ENCODE measurements at places on chromosomes 16 and 17.

GRCh38 chr17:29905086-29905878 is 24.7 kb downstream of the SSH2 start:
- no peak for DNase-seq

DNA sequence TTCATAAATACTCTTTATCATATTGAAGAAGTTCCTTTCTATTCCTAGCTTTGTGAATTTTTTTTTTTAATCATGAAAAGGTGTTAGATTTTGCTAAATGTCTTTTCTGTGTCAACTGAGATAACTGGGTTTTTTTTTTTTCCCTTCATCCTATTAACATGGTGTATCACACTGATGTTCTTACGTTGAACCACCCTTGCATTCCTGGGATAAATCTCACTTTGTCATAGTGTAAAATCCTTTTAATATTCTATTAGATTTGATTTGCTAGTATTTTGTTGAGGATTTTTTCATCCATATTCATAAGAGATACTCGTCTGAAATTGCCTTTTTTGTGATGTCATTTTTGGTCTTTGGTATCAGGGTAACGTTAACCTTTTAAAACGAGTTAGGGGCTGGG is 49.2 kb downstream of the CHCT1 start:
- no peak for DNase-seq

- DNase-seq = no peak
These were observed 198.4 kb upstream of the C17orf78 start for GRCh38 chr17:37177254-37177870.

GRCh38 chr17:78132767-78133178 is 2.2 kb downstream of the TMC8 start:
- DNase-seq = no peak

DNA sequence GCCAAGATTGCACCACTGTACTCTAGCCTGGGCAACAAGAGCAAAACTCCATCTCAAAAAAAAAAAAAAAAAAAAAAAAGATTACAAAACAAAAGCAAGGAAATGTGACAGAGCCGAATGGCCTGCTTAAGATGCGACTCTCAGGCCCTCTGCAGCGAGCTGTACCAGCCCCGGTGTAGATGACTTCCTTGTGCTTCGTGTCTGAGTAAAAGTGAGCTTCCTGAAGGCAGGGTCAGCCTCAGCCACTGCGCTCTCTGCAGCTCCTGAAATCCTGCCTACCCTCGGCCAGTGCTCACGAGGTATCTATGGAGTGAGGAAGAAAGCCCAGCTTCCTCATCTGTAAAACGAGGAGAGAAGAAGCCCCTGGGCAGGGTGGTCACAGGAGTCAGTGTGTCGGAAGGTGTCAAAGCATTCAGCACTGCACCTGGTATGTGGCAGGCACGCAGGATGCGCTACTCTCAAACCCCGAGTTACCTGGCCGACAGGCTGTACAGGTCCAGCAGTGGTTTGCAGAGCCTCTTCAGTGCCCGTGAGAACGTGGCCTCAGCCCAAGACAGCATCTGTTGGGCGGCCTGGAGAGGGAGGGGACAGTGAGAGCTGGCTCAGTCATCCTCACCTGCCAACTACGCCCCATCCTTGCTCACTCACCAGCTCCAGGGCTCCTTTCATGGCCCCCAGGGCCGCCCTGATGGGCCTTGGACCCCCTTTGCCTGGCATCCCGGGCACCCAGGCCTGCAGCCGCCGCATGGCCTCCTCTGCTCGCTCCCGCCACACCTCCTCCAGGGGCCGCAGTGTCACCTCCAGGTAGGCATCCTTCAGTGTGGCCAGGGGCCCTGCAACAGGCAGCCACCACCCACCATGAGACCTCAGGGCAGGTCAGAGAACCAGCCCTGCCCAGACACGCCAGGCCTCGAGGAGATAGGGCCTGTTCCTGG is 44.6 kb downstream of the RMI2 start:
- DNase-seq = no peak

DNA sequence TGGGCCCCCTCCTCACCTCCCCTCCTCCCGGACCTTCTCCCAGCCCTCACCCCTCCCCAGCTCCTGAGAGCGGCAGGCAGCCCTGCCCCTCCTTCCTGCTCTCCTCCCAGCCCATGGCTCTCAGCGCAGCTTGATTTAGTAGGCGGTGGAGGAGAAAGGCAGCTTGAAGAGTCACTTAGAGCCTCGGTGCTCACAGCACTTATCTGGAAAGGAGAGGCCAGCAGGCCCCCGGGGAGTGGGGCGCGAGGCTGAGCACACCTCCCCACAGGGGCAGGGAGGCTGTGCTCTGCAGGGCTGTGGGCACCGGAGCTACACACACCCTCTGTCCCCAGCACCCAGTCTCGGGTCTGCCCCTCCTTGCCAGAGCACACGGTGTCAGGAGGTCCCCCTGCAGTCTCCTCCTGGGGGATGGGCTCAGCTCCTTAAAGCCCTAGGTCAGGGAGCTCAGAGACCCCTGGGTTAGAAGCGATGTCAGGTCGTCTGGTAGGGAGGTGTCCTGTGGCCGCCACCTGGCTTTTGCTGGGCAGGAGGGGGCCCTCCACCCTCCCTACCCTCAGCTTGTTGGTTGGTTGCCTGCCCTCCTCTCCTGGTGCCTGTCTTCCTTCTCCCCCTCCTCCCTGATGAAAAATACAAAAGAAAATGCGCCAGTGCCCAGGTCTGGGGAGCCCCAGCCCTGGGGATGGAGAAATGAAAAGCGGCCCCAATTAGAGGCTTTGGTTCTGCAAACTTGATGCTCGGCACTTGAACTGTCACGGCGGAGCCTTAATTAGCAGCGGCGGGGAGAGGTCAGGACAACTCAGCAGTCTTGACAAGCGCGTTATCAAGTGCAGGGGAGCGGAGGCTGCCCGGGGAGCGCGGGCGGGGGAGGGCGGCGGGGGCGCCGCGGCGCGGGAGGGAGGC is 151.1 kb upstream of the GSE1 start:
- no peak for DNase-seq

GRCh38 chr16:15961060-15961511 is 11.7 kb downstream of the ABCC1 start:
- peak; percentile 47 for DNase-seq

- DNase-seq = no peak
These were observed 278.1 kb downstream of the ZFHX3 start for GRCh38 chr16:72769876-72770275.

GRCh38 chr17:8237175-8237574 is 10.7 kb downstream of the CTC1 start:
- no peak for DNase-seq

- DNase-seq = no peak
These were observed 323.4 kb downstream of the CPPED1 start for GRCh38 chr16:12480286-12480685.

GRCh38 chr16:84332975-84333684 is 35.2 kb upstream of the ATP2C2 start:
- no peak for DNase-seq

DNA sequence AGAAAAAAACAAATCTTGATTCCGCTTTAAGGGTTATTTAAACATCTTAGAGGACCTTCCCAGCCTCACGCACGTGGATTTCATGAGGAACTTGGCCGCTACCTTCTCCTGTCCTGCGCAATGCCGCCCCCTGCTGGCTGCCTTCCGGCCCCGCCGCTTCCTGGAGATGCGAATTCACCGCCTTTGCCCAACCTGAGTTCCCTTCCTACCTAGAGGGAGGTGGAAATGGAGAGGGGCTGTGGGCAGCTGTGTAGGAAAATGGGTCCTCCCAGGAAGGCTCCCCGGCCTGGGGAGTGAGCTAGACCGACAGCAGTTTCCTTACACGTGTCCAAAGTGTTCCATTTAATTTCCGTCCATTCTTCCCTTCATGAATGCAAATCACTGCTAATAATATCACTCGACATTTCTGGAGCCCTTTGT is 1.0 kb upstream of the ABCC12 start:
- peak; percentile 66 for DNase-seq

- DNase-seq = no peak
These were observed 1.3 kb upstream of the CYBA start for GRCh38 chr16:88651989-88652761.

GRCh38 chr16:71484006-71484893 is 4.9 kb downstream of the ZNF19 start:
- DNase-seq = peak; percentile 37

- DNase-seq = peak; percentile 26
These were observed 27.0 kb upstream of the NTN1 start for GRCh38 chr17:8994319-8994718.

- DNase-seq = no peak
These were observed 48.7 kb downstream of the LMF1 start for GRCh38 chr16:922051-922450.

DNA sequence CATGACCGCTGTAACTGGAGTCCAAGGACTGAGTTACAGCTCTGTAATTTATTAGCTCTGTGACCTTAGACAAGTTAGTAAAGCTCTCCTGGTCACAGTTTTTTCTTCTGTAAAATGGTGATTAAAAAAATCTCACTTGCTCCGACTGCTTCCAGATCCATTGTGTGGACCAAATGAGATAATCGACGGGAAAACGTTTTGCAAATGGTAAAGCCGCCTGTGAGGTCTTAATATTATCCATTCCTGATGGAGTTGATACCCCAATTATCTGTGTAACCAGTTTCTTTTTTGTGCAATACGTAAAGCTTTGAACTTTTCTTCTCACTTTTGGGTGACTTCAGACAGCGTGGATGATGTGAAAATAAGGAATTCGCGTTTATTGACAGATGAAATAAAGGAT is 422.9 kb downstream of the UTP18 start:
- DNase-seq = no peak

- no peak for DNase-seq
These were observed 29.1 kb downstream of the DUSP14 start for GRCh38 chr17:37518826-37519225.

DNA sequence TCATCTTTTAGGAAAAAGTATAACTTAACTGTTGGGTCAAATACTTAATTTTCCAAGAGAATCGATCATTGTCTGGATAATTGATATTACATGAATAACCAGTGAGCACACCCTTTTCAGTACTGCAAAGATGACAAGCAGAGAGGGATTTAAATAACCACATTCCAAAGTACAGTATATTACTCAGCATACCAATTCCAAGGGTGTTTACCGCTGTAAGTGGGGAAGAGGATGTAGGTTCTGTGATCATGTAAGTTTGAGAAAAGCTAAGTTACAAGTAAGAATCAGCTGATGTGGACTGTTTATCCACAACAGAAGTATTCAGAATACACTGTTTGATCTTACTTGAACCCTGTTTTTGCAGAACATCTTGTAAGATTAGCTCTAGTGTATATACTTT is 6.1 kb downstream of the GDE1 start:
- no peak for DNase-seq

GRCh38 chr17:37530420-37530819 is 40.7 kb downstream of the DUSP14 start:
- DNase-seq = no peak
